ENCODE measurements at places on chromosomes 4 and X. TPM values are rescaled to one million over a fixed set of nuclear protein-coding genes. Genes with fewer than 3 reads are reported as not detected.

The PPP2R2C gene
- total RNA-seq = not detected

The DACH2 gene
- total RNA-seq = not detected

The DCAF12L1 gene
- not detected for total RNA-seq

The UCP1 gene
- total RNA-seq = not detected

The VCX2 gene
- total RNA-seq = not detected

The SCML1 gene
- 14.4 TPM for total RNA-seq

The ZFX gene
- 72.2 TPM for total RNA-seq

The GC gene
- total RNA-seq = not detected

The XAGE1A gene
- total RNA-seq = not detected

The TLR1 gene
- total RNA-seq = 24.3 TPM

The SATL1 gene
- not detected for total RNA-seq

The MAGEA10 gene
- total RNA-seq = not detected

GRCh38 chr4:74543231-74543781 is 98.4 kb downstream of the AREG start:
- no peak for DNase-seq
- H3K4me3 ChIP-seq = no peak overlapping the region
- no peaks in the 10 kb centered on the region for H3K27me3 ChIP-seq
- no peaks in the 10 kb centered on the region for H3K4me1 ChIP-seq
- H3K27ac ChIP-seq = no peak overlapping the region

GRCh38 chr4:23904639-23905071 is 14.8 kb upstream of the PPARGC1A start:
- H3K36me3 ChIP-seq = no peaks in the 10 kb centered on the region
- H3K4me1 ChIP-seq = no peaks in the 10 kb centered on the region
- H3K4me3 ChIP-seq = no peak overlapping the region
- no peak for DNase-seq

GRCh38 chr4:37705571-37705970 is 19.4 kb upstream of the RELL1 start:
- H3K36me3 ChIP-seq = no peaks in the 10 kb centered on the region
- no peak overlapping the region for H3K4me3 ChIP-seq
- no peaks in the 10 kb centered on the region for H3K4me1 ChIP-seq
- no peaks in the 10 kb centered on the region for H3K27me3 ChIP-seq

GRCh38 chr4:40311811-40312346 is 23.3 kb upstream of the CHRNA9 start:
- H3K36me3 ChIP-seq = no peaks in the 10 kb centered on the region
- peak overlapping the region; percentile 37 for H3K27ac ChIP-seq
- H3K4me3 ChIP-seq = no peak overlapping the region
- H3K4me1 ChIP-seq = peaks cover 69% of the 10 kb centered on the region
- no peak for DNase-seq

DNA sequence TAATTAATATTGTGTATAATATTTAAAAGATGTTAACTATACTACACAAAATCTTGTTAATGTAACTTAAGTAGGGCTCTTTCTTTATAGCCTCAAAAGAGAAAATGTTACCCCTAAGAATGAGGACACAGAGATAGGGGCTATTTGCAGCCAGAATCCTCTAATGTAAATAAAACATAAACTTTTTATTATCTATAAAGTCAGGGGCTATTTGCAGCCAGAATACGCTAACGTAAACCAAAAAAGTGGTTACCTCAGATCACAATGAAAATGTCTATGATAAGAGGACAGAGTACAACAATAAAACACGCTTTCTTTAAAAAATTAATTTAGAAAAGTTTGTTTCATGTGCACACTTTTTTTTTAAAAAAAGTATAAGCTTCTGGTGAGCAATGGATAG is 229.9 kb upstream of the PITX2 start:
- no peaks in the 10 kb centered on the region for H3K36me3 ChIP-seq
- no peak for DNase-seq
- H3K27me3 ChIP-seq = no peaks in the 10 kb centered on the region
- H3K4me1 ChIP-seq = no peaks in the 10 kb centered on the region

DNA sequence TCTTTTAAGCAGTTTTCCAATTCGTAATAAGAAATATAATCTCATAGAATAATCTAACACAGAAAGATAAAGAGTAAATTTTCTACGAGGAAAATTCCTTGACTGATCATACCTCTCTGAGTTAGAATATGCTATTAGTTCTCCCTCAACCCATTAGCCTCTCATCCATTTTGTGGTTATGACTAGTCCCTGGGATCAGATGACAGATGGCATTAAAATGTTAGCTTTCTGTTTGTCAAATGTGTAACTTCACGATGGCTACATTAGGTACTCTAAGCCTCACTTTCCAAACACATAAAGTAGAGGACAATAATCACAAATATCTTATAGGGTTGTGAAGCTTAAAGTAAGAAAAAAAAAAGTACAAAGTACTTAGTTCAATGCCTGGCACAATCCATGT is 112.2 kb downstream of the ZAR1 start:
- no peak overlapping the region for H3K4me3 ChIP-seq
- H3K27me3 ChIP-seq = no peaks in the 10 kb centered on the region
- no peak for DNase-seq
- H3K36me3 ChIP-seq = peaks cover 13% of the 10 kb centered on the region
- no peak overlapping the region for H3K27ac ChIP-seq
- H3K4me1 ChIP-seq = no peaks in the 10 kb centered on the region

DNA sequence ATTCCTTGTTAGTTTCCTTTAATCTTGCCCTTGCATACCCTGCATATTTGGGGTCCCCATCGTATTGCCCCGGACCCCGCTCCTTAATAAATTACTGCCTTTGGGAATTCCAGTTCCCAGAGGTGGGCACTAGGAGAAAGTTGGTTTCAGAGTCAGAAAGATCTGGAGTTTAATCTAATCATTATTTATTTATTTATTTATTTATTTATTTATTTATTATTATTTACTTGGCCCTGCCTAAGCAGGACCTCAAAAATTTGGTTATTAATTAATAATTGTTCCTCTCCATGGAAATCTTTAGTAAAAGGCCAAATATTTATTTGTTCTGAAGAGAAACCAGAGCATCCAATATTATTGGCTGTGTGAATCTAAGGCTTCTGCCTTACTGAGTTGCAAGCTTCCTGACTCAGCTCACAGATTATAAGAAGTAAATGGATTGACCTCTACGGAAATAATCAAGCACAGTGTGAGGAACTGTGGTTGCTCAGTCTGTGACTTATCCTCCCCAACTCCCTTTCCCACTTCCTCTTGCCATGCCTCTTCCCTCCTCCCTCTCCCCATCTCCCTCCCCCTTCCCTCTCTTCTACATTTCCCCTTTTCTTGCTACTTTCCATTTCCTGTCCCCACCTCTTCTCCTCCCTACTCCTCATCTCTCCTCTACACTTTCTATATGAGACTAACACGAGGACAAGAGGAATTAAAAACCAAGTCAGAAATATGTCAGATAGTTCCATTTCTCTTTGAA is 61.5 kb upstream of the AP1S2 start:
- H3K27ac ChIP-seq = no peak overlapping the region
- H3K4me1 ChIP-seq = no peaks in the 10 kb centered on the region
- no peak overlapping the region for H3K4me3 ChIP-seq

DNA sequence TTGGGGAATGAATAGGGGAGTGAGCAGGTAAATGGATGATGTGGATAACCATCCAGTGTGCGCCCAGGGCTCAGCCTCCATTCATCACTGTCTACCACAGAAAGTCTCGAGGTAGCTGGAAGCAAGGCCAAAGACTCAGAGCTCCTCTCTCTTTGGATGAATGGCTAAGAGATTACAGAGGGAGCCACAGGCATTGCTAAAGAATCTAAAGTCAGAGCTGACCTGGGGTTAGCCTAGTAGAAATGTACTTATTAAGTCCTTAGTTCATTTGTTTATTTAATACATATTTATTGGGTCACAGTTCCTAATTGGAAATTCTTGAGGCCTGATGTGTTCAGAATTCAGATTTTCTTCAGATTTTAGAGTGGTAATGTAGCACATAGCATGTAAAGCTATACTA is 88.7 kb upstream of the HPF1 start:
- no peaks in the 10 kb centered on the region for H3K4me1 ChIP-seq
- no peak overlapping the region for H3K4me3 ChIP-seq
- no peak overlapping the region for H3K27ac ChIP-seq
- no peak for DNase-seq

DNA sequence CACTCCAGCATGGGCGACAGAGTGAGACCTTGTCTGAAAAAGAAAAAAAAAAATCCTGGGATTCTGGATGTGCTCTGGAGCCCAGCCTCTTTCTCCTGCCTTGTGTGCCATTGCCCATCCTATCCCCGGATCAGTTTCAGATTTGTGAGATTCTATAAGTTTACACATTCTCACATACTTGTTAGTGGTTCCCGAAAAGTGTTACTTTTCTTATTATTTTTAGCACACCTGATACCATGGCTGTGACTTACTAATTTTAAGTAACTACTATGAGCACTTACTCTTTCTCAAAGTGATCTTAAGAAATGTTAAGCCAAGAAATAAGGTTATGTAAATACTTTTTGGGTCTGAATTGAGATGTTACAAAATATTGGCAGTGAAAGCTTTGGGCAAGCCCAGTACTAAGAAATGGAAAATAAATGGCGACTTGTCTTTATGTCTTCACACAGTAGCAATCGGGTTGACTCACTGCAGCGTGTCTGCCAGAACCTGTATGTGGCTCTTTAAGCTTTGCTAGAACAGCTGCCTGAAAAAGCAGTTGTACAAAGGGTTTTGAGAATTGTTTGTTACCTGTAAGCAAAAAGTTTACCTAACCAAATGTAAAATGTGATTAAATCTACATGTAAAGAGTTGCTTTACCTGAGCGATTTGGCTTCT is 118.7 kb downstream of the KLHL8 start:
- DNase-seq = no peak
- peaks cover 53% of the 10 kb centered on the region for H3K4me1 ChIP-seq
- no peaks in the 10 kb centered on the region for H3K27me3 ChIP-seq
- H3K4me3 ChIP-seq = no peak overlapping the region

GRCh38 chr4:38691251-38692008 is 27.4 kb downstream of the KLF3 start:
- H3K27me3 ChIP-seq = no peaks in the 10 kb centered on the region
- peaks cover 18% of the 10 kb centered on the region for H3K4me1 ChIP-seq
- H3K4me3 ChIP-seq = no peak overlapping the region
- H3K36me3 ChIP-seq = peaks cover 77% of the 10 kb centered on the region
- no peak overlapping the region for H3K27ac ChIP-seq

DNA sequence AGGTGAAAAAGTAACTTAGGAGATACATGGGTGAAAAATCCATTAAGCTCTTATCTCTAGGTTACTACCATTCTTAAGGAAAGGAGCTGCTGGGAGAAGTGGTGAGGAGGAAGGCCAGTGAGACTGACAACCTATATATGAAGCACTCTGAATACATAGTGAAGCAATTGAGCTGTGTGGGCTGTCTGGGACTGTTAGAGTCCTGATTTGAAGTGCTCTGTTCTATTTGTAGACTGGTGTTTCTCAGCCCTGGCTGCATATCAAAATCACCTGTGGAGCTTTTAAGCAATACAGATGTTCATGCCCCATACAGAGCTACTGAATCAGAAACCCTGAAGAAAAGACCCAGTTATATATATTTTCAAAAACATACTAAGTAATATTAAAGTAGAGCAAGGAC is 3.9 kb downstream of the SERTM2 start:
- no peaks in the 10 kb centered on the region for H3K4me1 ChIP-seq
- no peaks in the 10 kb centered on the region for H3K36me3 ChIP-seq
- no peak overlapping the region for H3K4me3 ChIP-seq
- no peaks in the 10 kb centered on the region for H3K27me3 ChIP-seq

DNA sequence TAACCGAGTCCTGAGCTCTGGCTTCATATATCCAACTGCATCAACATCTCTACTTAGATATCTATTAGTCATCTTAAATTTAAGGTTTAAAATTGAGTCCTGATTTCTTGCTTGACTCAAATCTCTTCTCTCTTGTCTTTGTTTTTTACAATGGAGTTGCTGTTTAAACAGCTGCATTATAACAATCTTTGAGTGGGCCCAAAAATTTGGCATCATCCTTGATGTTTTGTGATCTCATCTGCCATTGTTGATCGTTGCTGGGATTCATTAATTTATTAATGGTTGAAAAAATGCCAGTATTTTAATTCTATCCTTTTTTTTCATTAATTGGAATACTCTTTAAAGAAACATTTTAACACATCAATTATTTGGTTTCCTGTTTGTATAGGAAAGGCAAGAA is 82.2 kb downstream of the STIM2 start:
- no peak overlapping the region for H3K4me3 ChIP-seq
- no peak overlapping the region for H3K27ac ChIP-seq
- peaks cover 51% of the 10 kb centered on the region for H3K4me1 ChIP-seq
- DNase-seq = no peak

DNA sequence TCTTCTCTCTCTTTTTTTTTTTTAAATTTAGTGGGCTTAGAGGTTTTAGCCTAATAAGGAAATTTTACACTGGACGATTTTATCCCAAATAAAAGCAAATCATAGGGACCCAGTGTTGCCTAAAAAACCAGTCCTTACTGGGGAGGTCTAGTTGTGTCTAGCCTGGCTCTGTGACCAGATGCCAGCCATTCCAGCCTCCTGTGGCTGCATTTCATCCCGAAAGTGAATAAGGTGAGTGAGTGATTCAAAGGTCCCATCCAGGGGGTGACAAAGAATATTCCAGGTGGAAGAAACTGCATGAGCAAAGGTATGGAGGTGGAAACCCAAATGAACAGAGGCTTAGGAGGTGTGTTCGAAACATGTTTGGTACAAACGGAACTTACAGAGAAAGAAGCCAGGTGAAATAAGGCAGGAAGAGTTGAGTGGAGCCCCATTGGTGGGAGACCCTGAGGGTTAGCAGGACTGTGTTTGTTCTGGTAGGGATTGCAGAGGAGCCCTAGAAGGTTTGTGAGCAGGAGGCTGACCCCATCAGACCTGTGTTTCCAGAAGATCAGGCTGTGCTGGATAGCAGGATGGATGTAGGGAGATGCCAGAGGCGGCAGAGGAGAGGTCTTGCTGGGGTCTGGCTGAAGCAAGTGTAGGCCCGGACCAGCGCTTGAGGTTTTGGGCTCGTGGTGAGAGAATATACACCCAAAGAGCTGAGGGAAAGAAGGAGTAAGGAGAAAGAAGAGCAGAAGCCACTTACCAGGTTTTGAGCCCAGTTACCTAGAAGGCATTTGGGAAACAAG is 31.6 kb downstream of the PTTG2 start:
- no peaks in the 10 kb centered on the region for H3K27me3 ChIP-seq
- H3K27ac ChIP-seq = no peak overlapping the region
- H3K4me3 ChIP-seq = no peak overlapping the region
- DNase-seq = no peak

DNA sequence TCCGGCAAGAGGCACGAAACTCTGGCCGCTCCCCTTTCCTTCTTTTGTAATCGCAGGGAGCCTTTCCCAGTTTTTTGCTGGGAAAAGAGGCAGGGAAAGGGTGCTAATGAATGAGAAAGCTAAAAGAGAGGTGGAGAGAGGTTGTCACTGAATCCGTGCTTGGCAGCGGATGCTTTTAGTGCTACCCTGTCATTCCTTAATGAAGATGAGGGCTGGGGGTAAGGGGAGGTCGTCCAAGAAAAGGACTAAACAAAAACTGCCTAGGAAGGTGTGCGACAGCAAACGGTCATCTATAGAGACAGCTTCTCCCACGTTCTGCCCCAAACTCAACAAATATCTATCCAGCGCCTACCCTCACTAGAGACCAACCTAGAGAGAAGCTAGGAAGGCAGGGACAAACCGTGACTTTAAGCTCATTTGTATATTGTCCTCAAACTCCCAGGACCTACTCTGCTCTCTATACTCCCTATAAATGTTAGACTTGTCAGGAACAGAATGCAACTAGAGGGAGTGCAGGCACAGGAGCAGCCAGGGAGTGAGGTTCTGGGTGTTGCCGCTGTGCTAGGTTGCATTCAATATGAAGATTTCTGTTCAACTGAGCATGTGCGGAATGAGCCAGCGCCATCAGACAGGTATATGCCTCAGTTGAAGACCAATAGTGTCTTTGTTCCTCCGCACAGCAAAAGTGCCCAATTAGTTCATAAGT is 777 bp upstream of the CASK start:
- peak; percentile 24 for DNase-seq
- peaks cover 14% of the 10 kb centered on the region for H3K4me1 ChIP-seq
- H3K4me3 ChIP-seq = peak overlapping the region; percentile 65
- H3K27me3 ChIP-seq = no peaks in the 10 kb centered on the region
- H3K27ac ChIP-seq = peak overlapping the region; percentile 47

Measured in CD4-positive, alpha-beta memory T cell (primary cell).